Activated CD4-positive, alpha-beta T cell treated with anti-CD3 and anti-CD28 coated beads, Interleukin-2, amount 50 U/mL, for 48 hours (primary cell): ENCODE measurements at places on chromosomes 13 and 19.
A peak's percentile ranks its signal among the peaks of the same experiment; 100 is the strongest.

DNA sequence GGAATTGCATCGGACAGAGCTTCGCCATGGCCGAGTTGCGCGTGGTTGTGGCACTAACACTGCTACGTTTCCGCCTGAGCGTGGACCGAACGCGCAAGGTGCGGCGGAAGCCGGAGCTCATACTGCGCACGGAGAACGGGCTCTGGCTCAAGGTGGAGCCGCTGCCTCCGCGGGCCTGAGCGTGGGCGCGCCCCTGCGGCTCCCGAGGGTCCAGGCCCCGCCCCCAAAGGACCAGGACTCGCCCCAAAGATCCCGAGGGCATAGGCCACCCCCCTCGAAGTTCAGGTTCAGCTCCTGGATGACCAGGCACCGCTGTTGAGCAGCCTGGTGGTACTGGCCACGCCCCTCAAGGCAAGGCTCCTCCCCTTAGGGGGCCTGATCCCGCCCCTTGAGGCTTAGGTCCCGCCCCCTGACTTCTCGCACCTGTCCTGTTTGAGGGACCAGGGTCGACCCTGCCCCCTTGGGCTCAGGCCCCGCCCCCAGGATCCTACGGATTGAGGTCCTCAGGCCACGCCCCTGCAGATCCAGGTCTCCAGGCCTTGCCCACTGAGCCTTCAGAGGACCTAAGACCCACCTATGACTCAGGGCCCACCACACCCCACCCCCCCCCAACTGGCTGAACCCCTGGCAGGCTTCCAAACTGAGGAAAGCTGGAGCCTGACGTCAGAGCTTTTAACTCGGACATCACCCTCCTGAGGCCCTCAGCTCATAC lies 43.1 kb downstream of the CYP4F22 start:
- DNase-seq = peak; percentile 69

GRCh38 chr13:112325920-112326645 lies 50.1 kb upstream of the SPACA7 start:
- DNase-seq = no peak

DNA sequence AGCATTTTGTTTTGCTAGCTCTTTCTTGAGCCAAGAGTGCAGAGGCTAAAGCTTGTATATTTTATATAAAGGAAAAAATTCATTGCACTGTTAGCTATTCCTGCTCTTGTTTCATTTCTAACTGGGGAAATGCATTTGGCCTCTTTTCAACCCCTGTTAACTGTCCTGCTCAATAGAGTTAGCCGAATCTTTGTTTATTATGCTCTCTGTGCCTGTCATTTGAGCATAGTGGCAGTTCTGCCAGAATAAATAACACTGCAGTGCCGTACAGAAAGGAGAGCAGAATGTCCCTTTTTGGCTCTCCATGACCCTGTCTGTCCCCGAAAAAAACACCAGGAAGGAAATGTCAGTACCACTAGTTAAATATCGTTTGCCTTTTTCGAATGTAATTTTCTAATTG lies 350.8 kb downstream of the MYO16 start:
- DNase-seq = no peak

GRCh38 chr19:18649371-18650020 lies 12.7 kb downstream of the KLHL26 start:
- no peak for DNase-seq

GRCh38 chr13:23739596-23739995 lies 149.6 kb downstream of the MIPEP start:
- no peak for DNase-seq

DNA sequence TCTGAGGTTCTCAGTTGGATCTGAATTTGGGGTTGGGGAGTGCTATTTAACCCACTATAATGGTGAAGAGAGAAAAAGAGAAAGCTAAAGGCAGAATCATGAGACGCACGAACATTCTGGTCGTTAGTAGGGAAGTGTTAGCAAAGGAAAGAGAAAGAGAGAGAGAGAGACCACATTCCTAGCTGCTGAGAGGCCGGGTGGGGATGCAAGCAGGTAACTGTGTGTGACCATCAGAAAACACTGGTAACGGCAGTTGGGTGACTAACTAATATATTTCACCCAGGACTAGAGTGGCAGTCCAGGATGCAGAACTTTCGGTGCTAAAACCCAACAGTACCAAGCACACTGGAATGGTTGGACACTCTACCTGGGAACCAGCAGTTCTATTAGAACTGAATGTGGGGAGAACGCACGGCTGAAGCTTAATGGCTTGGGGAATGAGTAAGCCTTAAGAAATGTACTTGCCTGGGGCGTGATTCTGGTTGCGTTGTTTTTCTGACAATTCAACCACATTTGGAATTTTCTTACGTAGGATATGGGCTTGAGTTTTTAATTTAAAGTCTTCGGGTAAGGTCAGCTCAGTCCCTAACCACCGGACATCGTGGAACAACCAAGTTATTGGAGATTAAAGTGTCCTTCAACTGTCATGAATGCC lies 130.2 kb downstream of the DNAJC15 start:
- DNase-seq = no peak

DNA sequence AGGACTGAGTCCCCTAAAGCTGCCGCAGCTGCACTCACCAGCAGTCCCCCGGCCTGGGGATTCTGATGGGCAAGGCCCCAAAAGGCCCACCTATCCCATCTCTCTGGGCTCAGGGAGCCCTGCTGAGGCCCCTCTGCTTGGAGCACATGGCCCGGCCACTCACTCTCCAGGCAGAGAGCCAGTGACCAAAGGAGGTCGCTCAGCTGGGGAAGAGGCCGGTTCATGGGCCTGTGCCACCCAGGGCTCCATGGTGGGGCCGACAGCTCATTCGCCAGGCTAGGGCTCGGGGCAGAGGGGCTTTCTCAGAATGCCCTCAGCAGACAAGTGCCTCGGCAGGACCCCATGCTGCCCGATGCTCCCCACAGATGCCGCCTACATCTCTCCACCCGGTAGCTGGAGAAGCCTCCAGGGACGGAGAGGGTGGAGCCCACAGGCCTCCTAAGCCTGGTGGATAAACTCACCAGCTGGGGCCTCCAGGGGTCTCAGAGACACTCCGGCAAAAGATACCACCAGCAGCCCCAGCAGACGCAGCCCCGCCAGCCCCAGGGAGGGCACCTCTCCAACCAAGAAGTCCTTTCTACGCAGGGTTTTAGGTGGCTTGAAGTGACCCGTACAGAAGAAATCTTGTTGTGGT lies 54.4 kb downstream of the MLLT1 start:
- no peak for DNase-seq

DNA sequence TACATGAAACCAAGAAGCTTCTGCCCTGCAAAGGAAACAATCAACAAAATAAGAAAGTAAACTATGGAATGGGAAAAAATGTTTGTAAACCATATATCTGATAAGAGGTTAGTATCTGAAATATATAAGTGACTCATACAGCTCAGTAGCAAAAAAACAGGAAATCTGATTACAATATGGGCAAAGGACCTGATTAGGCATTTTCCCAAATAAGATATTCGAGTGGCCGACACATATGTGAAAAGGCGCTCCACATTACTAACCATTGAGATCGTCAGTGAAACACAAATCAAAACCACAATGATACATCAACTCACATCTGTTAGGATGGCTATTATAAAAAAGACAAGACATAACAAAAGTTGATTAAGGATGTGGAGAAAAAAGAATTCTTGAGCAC lies 2818.6 kb upstream of the PCDH20 start:
- DNase-seq = no peak

DNA sequence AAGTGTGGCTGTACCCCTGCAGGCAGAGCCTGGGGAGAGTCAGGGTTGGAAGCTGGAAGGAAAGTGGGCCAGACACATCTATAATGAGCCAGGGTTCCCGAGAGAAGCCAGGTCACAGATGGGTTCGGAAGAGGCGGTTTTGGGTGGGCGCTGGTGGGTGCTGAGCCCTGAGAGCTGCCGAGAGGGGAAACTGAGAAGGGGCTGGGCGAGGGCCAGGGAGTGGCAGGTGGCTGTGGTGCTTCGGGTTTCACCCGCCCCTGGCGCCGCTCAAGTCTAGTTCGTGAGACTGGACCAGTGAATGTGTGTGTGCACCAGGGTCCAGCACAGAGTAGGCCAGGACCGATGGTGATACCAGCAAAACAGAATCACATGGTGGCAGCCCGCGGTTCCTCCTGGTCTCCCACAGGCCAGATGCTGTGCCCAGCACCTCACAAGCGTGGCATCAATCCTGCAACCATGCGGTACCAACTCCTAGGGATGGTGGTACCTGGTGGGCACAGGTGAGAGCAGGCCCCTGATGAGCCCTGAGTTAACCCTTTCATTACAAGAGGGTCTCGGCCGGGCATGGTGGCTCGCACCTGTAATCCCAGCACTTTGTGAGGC lies 1.8 kb upstream of the LRRC4B start:
- DNase-seq = no peak

DNA sequence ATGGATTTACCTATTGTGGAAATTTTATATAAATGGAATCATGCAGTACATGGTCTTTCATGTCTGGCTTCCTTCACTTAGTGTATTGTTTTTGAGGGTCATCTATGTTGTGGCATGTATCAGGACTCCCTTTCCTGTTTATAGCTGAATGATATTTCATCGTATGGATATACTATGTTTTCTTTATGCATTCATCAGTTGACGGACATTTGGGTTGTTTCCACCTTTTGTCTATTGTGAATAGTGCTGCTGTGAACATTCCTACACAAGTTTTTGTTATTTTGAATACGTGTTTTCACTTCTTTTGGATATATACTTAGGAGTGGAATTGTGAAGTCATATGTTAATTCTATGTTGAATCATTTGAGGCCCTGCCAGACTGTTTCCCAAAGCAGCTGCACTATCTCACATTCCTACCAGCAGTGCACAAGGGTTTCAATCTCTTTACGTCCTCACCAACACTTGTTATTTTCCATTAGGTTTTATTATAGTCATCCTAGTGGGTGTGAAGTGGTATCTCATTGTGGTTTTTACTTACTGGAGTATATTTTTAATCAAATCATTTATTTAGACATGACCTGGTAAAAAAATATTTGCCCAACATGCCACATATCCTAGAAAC lies 262.7 kb downstream of the DLEU7 start:
- DNase-seq = no peak

- no peak for DNase-seq
These were observed 145.2 kb downstream of the DIAPH3 start for GRCh38 chr13:60018536-60018935.

GRCh38 chr19:22622901-22623840 lies 11.0 kb upstream of the ZNF492 start:
- no peak for DNase-seq
